Activated CD4-positive, alpha-beta T cell treated with anti-CD3 and anti-CD28 coated beads, Interleukin-2, amount 50 U/mL, for 48 hours (primary cell): ENCODE measurements at places on chromosomes 5 and 9.

- DNase-seq, result no peak
These were observed 74.7 kb downstream of the PTPRD start for GRCh38 chr9:10538073-10538472.

DNA sequence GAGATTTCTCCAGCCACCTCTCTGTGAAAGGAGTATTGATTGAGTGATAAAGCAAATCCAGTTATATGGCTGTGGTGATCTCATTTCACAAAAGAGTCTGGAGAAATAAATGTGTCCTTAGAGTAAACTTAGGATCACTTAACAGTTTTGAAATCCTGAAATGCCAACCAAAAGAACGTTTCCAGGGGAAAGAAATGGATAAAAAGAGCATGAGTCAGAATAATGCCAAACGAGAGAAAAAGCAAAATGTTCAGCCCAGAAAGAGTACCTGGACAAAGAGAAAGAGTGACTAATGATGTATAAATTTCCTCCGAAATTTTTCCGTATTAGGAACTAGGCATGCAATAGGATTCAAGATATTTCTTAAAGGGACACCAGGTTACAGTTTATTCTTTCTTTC is 463.1 kb upstream of the CDH10 start:
- no peak for DNase-seq

DNA sequence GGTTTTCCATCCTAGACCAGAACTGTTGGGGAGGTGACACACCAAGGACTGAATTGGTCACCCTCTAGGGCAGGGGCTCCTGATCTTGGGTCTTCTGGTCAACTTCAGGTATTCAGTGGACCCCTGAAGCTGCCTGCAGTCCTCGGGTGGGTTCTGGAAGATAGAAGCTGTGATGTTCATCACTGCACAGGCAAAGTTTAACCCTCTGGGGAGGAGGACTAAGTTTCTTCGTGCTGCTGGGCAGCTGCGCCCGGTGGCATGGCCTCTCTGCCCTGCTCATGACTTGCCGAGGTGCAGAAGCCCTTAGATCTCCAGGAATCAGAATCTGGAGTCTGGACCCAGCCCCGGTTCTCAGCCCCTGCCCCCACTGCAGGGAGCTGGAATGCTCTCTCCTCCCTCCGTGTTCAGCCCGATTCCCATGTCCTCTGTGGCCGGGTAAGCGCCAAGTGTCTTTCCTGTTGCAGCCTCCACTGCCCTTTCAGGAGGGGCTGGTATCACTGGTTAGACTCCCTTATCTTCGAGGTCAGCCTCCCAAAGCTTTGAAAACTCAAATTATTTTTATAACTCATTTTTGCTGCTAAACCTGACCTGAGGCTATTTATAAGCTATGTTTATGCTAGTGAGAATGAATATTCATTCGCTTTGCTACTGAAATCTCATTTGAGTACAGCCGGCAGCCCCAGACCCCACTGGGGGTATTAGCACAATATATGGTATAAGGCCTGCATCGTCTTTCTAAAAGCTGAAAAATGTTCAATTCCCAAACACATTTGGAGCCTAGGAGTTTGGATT is 1.7 kb downstream of the LAMC3 start:
- DNase-seq, result no peak

- DNase-seq, result no peak
These were observed 129.8 kb downstream of the MARCHF11 start for GRCh38 chr5:16049761-16050160.

GRCh38 chr9:4781408-4781807 is 11.3 kb upstream of the RCL1 start:
- no peak for DNase-seq
